Stimulated activated CD8-positive, alpha-beta memory T cell treated with anti-CD3 and anti-CD28 coated beads, Interleukin-15, amount 100 ng/mL, for 48 hours (primary cell): ENCODE measurements at places on chromosomes 7 and 10.

DNA sequence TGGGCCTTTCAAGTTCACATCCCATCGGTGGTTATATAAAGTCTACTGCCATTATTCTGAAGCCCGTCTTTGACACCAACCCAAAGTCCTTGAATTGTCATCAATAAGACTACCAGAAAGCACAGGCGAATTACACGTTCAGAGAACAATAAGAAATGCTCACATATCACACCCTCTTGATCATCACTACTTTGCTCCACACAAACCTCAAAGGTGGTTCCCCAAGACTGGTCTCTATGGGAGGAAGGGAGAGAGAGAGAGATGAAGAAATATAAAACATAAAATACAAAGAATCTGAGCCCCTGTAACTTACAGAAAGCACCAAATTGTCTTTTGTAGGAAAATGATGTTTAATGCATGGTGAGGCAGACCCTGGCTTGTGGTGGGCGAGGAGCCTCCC is 4.4 kb downstream of the HIPK2 start:
- DNase-seq, result no peak

- DNase-seq, result no peak
Measured at GRCh38 chr7:141480953-141481352, 70.3 kb upstream of the AGK start.

- no peak for DNase-seq
Measured at GRCh38 chr7:6385110-6385781, 62.5 kb downstream of the DAGLB start.

DNA sequence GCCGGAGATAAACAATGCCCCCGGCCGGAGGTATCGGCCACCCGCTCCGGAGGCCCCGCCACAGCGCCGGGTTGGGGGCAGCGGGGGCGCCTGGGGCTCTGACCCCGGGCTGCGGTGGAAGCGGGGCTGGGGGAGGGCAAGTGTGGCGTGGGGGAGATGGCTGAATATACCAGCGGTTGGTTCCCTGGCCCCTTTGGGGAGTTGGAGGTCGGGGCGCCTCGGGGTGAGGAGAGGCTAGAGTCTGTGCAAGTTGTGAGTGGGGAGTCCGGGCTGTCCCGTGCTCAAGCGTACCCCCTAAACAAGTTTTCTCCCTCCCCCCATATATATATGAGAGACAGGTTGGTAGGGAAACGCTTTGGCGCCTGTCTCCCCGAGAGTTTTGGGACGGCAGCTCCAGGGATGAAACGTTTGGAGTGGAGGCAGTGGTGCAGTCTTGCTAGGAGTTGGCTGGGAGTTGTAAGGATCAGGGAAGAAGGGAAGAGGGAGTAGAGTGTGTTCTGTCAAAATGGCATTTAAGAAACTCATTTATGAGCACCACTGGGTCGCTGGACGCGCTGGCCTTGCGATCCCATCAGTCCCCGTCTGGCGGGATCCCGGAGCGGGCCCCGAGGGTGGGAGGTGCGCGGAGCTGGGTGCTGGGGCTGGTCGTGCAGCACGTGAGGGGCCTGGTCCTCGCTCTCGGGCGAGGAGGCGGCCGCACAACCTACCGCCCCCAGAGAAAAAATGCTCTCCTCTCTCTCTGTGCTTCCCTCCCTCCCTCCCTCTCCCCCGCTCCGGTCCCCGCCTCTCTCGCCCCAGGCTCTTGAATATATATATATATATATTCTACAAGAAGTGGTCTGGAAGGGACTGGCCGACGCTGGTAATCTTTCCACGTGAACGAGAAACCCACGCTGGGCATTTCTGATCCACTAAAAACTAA is 1.1 kb downstream of the TET1 start:
- no peak for DNase-seq

DNA sequence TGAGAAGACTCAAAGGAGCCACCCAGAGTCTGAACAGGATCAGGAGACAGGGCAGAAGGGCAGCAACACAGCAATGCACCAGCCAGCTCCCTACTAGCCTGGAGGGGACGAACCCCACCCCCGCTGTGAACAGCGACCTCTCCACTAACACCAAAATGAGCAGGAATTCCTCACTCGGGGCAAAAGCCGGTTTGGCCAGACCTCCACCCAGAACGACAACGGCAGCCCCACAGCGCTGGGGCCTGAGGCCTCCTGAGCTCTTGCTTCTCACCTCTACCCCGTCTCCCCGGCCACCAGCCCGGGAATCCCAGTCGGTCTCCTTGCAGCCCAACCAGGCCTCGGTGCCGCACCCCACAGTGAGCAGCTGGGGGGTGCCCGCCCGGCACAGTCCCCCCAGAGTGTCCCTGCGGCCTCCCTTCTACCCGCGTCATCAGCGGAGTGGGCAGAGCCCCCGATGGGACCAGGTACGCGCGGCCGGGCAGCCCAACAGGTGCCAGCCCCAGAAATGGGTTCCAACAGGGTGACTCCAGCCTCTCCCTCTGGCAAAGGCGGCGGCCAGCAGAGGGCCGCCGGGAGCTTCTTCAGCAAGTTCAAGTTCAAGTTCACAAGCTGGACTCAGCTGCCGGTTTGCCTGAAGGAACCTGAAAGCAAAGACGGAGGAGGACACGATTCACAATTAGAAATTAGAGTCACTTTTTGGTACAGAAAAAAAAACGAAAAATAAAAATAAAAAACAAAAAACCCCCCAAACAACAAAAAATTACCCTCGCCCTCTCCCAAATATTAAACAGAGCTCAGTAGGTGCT is 129.0 kb downstream of the MARCHF5 start:
- no peak for DNase-seq

GRCh38 chr10:5534880-5535856 is 10.4 kb downstream of the CALML3 start:
- no peak for DNase-seq

DNA sequence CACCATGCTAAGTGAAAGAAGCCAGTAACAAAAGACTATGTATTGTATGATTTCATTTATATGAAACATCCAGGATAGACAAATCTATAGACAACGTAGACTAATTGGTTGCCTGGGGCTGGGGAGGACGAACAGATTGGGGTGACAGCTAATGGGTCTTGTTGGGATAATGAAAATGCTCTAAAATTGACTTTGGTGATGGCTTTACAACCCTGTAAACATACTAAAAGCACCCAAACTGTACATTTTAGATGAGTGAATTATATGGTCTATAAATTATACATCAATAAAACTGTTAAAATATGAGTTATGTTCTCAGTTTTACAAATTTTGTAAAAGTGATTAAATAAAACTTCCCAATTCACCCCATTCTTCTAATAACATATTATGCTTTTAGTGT is 261.5 kb downstream of the ELMO1 start:
- DNase-seq, result no peak

GRCh38 chr10:130941886-130942285 is 369.6 kb downstream of the TCERG1L start:
- no peak for DNase-seq

DNA sequence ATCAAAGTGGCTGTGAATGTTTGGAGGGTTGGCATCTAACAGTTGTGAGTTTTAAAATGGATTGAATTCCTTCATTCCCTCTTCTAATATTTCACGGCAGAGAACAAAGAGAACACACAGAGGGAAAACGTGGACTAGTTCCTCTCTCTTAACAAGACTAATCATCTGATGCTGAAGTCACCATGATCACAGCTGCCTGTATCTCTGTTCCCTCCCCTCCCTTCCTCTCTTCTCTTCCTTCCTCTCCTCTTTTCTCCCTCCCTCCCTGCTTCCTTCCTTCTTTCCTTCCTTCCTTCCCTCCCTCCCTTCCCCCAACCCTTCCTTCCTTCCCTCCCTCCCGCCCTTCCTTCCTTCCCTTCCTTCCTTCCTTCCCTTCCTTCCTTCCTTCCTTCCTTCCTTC is 10.0 kb upstream of the GJD4 start:
- DNase-seq, result no peak

- DNase-seq, result no peak
Measured at GRCh38 chr10:8037199-8037801, 17.2 kb upstream of the GATA3 start.

GRCh38 chr7:84720456-84721097 is 466.3 kb downstream of the SEMA3D start:
- no peak for DNase-seq

DNA sequence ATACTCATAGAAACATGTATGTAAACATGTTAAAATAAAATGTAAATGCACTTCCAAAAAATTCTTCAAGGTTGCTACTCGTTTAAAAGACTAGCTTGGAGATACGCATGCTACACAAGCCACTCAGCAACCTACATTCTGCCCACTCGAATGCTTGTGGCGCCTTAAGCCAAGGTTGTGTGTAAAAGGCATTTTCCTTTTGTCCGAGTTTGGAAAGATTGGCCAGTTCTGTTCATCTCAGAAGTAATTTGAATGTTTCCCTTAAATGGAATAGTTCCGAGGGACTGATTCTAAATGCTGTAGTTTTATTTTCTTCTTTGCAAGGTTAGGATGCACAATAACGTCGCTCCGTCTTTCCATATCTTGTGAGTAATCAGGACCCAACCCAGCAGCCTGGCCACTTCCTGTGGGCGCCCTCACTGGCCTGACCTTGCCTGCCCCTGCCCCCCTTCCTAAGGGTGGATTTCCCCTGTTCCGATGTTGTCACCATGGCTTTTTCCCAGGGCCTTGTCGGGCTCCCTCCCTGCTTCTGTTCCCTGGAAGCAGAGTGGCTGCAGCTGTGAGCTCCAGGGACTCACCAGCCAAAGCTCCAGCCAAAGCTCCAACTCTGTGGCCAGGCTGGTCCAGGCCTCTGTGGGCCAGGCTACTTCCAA is 70.6 kb downstream of the PTPRE start:
- DNase-seq, result no peak

DNA sequence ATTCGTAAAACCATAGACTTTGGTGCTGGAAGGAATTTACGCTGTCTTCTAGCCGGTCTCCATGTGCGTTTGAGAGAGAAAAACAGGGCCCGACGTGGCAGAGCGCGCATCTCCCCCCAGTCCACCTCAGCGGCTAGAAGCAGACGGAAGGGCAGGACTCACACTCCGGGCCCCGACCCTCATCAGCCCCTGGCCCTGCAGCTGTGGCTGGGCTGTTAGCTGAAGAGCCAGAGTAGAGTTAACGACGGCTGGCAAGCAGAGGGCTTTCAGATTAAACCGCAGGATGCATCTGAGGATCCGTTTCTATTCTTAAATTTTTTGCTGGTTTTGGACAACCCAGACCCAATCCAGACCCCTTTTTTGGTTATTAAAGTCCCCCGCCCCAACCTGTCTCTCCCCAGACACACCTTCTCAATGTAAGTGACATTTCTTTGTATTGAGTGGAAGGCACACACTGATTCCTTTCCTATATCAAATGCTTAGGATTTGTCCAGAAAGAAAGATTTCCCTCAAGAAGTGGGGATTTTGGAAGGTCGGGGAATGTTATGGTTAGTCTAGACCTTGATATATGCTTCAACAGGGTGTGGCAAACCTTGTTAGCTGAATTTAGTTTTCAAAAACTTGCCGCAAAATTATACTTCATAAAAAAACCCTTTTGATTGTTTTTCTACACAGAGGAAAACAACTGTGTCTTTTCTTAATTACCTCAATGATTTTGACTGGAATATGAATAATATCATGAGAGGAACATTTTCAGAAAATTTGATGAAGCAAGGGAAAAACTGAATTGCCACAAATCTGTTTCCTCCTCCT is 1.7 kb upstream of the TBX20 start:
- DNase-seq, result no peak

DNA sequence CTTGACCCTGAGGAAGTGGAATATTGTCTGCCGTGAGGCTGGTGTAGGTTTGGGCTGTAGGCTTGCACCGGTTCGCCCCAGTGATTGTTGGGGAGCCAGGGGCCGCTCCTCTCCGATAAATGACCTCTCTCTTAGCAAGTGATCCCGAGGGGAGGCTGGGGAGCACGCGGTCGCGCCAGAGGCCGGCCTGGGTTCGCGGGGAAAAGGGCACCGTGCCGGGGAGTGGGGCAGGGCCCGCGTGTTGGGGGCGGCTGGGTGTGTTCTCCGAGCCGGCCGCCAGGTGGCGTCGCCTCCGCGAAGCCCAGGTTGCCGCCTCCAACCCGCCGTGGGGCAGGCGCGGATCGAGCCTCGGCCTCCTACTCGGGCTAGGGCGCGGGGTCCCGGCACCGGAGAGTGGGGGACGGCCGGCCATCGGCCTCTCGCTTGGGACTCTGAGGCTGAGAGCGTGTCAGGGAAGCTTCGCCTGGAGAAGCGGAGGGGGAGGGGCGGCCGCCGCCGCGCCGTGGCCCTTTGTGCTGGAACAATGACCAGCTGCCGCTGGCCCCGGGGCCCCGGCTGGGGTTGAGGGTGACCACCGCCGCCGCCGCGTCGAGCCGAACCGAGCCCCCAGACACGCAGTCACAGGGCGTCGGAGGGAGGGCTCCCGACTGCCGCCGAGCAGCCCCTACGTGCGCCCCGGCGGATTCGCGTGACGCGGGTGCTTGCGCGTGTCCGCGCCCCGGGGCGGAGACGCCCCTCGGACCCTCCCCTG is 442 bp upstream of the LZTS2 start:
- peak; percentile 55 for DNase-seq
